ENCODE measurements at places on chromosomes 2 and 18. TPM values are rescaled to one million over a fixed set of nuclear protein-coding genes. Genes with fewer than 3 reads are reported as not detected.
A peak's percentile ranks its signal among the peaks of the same experiment; 100 is the strongest.

The EPB41L3 gene
- polyA plus RNA-seq: 0.15 TPM

DNA sequence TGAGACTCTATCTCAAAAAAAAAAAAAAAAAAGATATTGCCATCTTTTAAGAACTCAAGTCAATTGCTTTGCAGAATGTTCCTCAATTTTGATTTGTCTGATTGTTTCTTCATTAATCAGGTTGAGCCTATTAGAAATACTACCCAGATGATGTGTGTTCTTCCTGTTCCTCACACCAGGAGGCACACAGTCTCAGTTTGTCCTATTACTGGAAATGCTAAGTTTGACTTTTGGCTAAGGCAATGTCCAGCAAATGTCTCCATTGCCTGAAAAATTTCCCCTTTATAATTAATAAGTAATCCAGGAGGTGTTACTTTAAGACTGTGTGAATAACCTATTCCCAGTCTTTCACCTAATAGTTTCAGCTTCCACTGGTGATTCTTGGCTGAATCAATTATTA is 28.4 kb downstream of the BOLA3 start:
- H3K27ac ChIP-seq: no peak overlapping the region
- H3K27me3 ChIP-seq: no peaks in the 10 kb centered on the region
- H3K4me1 ChIP-seq: no peaks in the 10 kb centered on the region
- H3K4me3 ChIP-seq: peak overlapping the region; percentile 74
- no peak for DNase-seq
- no peaks in the 10 kb centered on the region for H3K36me3 ChIP-seq

DNA sequence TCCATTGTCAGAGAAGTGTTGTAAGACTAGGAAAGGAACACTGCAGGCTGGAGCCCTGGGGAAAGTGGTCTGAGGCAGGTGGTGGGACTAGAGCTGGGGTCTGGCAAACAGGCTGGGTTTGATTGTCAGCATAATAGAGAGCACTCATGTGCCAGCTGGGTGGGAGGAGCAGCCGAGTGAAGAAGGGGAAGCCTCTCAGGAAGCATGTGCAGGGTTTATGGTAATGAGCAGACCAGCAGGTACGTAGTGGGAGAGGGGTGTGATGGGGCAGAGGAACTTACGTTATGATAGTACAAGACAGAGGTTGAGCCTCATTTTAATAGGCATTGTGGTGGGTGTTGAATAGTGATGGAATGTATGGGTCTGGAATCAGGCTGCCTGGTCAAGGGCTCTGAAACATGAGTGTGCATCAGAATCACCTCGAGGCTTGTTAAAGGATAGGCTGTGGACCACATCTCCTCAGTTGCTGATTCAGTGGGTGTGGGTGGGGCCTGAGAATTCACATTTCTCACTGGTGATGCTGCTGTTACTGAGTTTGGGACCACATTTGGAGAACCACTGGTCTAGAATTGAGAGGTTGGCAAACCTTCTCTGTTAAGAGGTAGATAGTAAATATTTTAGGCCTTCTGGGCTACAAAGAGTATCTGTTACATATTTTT is 1.7 kb upstream of the MGAT5 start:
- H3K4me1 ChIP-seq: no peaks in the 10 kb centered on the region
- no peak for DNase-seq
- no peak overlapping the region for H3K4me3 ChIP-seq
- H3K27me3 ChIP-seq: no peaks in the 10 kb centered on the region
- no peak overlapping the region for H3K27ac ChIP-seq

DNA sequence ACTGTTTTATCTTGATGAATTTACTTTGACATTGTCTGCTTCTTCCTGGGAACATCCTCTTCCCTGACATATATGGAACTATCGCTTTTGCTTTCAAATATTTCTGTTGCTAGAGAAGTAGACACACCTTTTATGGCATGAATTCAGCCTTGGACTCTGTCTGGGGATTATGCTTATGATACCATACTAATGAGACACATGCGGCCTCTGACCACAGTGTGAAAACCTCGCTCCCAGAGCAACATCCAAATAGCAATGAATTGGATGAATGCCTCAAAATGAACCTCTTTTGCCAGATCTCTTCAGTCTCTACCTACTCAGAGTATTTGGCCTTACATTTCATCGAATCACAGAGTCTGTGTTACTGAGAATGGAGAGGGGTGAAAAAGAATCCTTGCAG is 70.9 kb downstream of the PIEZO2 start:
- H3K27me3 ChIP-seq: peaks cover 15% of the 10 kb centered on the region
- H3K36me3 ChIP-seq: no peaks in the 10 kb centered on the region
- H3K4me3 ChIP-seq: no peak overlapping the region
- H3K27ac ChIP-seq: no peak overlapping the region

GRCh38 chr18:41526054-41526453 is 429.0 kb upstream of the PIK3C3 start:
- no peak overlapping the region for H3K27ac ChIP-seq
- no peak overlapping the region for H3K4me3 ChIP-seq
- H3K27me3 ChIP-seq: no peaks in the 10 kb centered on the region

GRCh38 chr18:76493213-76494161 is 1.6 kb downstream of the ZNF516 start:
- H3K27me3 ChIP-seq: no peaks in the 10 kb centered on the region
- H3K36me3 ChIP-seq: no peaks in the 10 kb centered on the region
- DNase-seq: peak; percentile 33
- H3K4me3 ChIP-seq: peak overlapping the region; percentile 62
- peak overlapping the region; percentile 92 for H3K27ac ChIP-seq
- peaks cover 14% of the 10 kb centered on the region for H3K4me1 ChIP-seq

GRCh38 chr2:179446476-179447141 is 182.0 kb upstream of the SESTD1 start:
- DNase-seq: no peak
- H3K4me3 ChIP-seq: no peak overlapping the region

DNA sequence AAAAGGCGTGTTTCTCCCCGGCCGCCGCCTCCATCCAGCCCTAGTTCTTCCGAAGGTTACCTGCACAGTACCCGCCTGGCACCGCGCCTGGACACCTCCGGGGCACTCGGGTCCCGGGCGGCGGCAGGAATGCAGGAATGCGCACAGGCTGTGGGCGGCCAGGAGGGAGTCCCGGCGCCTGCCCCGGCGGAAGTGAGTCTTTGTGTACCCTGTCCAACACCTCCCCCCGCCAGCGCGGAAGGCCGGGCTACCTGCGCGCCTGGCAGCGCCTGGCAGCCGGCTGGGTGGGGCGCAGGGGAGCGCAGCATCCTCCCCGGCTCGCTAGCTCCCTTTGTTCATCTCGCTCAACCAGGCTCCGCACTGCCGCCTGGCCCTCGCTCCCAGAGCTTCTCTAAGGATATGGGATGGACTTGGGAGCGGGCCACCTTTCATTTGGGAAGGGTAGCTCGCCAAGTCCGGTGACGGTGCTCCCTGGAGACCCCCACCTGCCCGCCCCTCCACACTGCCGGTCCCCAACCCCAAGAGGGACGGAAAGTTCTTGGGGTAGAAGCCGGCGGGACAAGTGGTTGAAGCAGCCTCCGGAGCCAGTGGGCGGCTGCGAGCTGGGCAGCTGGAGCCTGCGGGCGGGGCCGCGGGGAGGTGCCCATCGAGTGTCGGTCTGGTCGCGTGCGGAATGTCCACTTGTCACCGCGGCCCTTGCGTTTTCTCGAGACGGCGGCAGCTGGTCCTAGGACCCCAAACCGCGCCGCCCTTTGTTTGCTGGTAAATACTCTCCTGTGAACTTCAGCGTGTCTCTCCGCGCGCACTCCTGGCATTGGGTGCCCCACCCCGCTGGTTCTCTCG is 1.2 kb upstream of the ST6GAL2 start:
- peak overlapping the region; percentile 74 for H3K4me3 ChIP-seq
- peaks cover 12% of the 10 kb centered on the region for H3K4me1 ChIP-seq
- no peaks in the 10 kb centered on the region for H3K36me3 ChIP-seq
- H3K27me3 ChIP-seq: no peaks in the 10 kb centered on the region

DNA sequence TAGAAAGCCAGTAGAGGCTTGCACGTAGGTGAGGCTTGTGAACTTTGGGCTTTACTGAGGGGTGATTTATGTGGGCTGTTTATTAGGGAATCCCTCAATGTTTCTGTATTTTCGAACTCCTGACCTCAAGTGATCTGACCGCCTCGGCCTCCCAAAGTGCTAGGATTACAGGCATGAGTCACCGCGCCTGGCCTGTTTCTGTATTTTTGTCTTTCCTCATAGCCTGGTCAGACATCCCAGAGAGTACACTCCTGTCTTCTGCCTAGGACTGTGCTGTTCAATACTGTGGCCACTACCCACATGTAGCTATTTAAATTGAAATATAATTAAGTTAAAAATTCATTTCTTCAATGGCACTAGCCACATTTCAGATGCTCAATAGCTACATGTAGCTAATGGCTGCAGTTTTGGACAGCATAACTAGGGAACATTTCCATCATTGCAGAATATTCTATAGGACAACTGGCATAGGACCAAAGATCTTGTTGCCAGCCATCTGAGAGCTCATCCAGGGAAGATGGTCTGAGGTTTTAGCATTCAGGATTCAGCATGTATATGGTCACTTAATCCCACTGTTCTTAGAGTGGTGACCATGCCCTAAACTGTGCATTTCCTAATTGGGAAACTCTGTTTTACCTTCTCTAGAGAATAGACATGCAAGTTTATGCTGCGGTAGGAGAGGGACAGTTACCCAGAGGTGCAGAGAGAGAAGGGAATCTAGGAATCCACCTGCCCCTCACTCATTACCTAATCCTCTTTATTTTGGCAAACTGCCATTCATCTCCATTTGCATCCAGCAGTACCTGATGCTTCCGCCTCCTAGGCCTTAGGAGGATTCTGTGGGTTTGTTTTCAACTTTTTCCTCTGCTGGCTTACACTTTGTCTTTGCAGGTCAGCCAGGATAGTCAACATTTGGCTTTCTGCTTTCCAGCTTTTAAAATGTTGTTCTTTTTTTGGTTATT is 64.4 kb downstream of the LCLAT1 start:
- H3K27me3 ChIP-seq: no peaks in the 10 kb centered on the region
- no peak overlapping the region for H3K4me3 ChIP-seq
- no peaks in the 10 kb centered on the region for H3K36me3 ChIP-seq
- peak; percentile 24 for DNase-seq
- H3K27ac ChIP-seq: peak overlapping the region; percentile 35
